H54 (cell line): ENCODE measurements at places on chromosomes 2 and 18.

- no peak for DNase-seq
Observed at GRCh38 chr2:21812766-21813165, 689.0 kb downstream of the TDRD15 start.

DNA sequence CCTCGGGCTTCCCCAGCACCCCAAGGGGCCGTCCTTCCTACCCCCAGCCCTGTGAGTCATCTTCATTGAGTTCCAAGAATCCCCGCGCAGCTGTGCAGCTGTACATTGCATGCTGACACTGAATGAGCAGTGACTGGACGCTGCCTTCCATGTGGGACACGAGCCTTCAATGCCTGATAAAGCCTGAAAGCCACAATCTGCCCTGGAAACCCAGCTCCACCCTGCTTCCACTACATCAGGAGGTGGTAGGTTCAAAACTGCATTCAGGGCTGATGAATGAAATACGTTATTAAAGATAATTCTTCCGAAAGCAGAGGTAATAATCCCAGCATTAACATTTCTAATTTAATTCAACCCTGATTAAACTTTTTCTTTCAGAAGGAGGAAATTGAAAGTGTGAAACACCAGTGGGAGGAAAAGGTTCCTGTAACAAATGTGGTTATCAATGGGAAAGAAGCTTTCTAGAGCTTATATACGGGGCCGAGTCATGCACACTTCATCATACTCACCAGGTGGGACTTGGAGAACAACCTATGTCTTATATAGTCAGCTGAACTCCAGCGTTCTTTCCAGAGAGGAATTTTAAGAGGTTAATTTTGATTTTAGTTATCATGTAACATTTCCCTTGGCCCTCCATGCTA, 360.1 kb downstream of the LPIN1 start:
- DNase-seq, result peak; percentile 86

DNA sequence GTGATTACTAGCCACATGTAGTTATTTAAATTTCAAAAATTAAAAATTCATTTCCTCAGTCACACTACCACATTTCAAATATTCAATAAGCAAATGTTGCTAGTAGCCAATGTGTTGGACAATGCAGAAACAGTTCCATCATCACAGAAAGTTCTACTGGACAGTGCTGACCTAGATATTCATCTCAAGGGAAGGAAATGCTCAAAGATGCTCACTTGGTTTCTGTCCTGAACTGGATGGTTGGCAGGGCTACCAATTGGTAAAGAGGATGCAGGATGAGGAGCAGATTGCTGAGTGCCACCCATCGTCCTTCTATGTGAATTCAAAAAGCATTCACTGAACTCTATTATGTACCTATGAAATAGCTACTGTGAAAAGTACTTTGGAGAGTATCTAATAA, 6.0 kb upstream of the UBXN2A start:
- no peak for DNase-seq

GRCh38 chr2:163185160-163185559, 346.6 kb upstream of the KCNH7 start:
- DNase-seq, result no peak

DNA sequence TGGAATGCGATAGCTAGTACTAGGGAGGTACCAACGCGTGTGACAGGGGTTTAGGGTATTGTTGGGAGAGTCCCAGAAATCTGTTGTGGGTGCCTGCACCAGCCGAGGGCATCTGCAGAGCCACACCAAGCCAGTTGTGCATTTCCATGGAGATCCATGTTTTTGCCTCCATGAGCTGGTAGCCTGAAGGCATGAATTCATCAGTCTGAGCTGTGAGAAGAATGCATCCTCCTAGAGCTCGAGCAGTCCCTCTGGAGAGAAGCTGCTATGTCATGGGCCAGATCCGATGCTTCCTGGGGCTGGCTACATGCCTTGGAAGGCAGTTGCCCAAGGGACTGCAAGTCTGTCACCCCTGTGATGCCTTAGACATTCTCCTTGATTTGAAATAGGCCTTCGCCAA, 57.9 kb downstream of the LIPG start:
- DNase-seq, result no peak

DNA sequence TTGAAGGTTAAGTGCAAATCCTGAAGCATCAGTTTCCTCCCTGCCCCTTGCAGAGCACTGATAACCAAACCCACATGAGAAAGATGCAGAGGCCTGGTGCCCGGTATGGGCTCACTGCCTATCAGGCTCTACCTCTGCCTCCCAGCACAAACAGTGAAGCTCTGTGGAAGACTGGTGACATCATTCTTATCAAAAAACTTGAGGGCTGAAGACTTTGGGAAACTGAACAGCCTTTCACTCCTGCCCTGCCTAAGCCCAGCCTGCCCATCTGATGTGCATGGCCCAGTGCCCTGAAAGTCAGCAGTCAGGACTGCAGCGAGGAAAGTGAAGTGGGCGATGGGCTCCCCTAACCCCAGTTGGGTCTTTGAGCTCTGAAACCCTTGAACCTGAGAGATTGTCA, 174.8 kb upstream of the ARL4C start:
- no peak for DNase-seq

- peak; percentile 26 for DNase-seq
Observed at GRCh38 chr18:8450013-8450412, 159.2 kb upstream of the RAB12 start.

GRCh38 chr2:175080479-175080878, 75.3 kb upstream of the CHN1 start:
- DNase-seq, result no peak

DNA sequence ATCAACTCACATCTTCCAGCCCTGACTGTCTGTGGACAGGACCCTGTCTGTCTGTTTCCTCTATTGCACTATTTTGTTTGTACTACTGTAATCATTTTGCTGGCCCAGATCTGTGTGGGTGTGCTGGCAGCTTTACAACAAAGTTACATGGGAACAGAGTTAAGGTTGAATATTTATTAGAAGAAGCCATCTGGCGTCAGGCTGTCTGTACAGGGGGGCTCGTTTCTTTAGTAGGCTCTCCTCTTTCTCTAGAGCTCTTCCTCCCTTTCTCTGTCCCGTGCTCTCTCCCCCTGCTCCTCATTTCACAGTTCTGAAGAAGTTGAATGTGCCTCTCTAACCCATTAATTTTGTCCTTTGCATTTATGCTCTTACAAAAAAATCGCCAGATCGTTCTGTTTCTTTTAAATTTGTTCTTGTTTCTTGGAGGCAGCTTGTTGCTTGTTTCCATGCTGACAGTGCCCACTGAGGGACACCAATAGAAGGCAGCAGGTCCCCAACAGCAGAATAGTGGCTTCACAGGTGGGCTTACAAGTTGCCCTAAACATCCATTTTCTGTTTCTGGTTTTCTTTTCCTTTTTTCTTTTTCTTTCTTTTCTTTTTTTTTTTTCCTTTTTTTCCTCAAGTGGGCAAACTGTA, 315.2 kb upstream of the ZEB2 start:
- DNase-seq, result no peak

DNA sequence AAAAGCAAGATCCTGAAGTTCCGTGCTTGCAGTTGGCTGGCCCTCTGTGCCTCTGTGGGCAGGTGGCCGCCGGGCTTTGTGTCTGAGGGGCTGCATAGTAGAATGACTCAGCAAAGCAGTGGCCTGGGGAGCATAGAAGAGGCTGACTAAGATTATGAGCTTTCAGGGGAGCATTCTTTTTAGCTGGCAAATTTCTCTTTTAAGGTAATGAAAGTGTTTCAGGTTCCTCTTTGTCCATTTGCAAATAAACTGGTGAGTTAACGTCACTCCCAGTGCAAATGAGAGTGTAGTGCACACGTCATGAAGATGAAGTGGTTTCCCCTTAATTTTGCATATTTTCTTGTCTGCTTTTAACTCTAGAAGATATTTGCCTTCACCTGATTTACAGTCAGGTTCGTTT, 98.6 kb downstream of the BCL2L11 start:
- no peak for DNase-seq

DNA sequence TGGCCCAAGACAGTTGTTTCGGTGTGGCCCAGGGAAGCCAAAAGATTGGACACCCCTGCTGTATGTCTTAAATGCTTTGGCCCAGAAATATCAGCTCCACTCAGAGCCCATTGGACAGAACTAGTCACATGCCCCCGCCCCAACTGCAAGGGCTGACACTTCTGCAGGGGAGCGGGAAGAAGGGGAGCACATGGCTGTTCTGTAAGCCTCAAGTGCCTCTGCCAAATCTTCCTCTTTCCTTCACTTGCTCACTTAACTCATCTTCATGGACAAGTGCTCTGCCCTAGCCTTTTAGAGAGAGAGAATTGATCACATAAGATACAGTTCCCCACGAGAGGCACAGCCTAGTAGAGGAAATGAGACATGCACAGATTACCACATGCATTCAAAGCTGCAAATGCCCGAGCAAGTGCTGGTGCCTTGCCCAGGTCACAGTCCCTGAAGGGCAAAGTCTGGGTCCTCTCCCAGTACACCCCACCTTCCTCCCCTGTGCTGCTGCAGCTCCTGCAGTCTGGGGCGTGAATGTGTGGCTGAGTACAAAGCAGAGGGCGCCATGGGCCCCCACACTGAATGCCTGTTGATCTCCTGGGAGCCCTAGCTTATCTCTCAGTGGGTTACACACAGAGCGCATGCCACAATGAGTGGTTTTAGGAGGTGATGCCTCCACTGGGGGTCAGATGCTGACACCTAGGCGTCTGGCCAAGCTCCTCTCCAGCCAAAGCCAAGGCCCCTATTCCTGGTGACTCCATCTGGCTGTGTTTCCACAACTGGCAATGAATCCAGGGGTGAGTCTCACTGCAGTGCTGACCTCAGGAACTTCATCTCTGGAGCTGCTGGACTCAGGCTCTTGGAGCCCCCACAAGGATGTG, 135.3 kb downstream of the CTIF start:
- no peak for DNase-seq

DNA sequence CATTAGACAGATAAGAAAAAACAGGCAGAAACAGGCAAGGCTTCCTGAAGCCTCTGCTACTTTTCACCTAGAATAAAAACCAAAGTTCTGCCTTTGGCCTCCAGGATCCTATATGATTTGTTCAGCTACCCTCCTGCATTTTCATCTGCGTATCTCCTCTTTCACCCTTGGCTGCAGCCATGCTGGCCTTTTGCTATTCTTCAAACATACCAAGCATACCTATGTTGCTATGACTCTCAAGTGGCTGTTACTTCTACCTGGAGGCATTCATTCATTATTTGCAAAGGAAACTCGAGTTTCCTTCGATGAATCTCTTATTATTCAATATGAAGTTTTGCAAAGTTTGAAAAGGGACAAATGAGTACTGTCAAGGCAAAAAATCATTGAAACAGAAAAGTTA, 106.4 kb upstream of the HNMT start:
- no peak for DNase-seq

DNA sequence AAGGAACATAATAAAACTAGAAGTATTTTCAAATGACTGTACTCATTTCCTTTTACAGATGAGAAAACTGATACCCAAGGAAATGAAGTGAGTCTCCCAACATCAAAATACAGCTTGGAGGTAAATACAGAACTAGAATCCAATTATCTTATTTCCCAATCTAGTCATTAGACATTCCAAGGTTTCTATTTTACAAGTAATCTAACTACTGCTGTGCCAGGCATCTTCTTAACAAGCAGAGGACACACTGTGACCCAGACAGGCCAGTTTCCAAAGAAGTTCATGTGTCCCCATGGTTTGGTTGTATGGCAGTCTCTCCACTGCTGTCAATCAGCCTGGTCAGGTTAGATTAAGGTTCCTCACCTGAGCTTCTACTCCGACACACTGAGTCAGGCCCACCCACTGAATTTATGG, 143.5 kb downstream of the THADA start:
- DNase-seq, result no peak

GRCh38 chr2:38793511-38793910, 15.5 kb downstream of the GEMIN6 start:
- no peak for DNase-seq

DNA sequence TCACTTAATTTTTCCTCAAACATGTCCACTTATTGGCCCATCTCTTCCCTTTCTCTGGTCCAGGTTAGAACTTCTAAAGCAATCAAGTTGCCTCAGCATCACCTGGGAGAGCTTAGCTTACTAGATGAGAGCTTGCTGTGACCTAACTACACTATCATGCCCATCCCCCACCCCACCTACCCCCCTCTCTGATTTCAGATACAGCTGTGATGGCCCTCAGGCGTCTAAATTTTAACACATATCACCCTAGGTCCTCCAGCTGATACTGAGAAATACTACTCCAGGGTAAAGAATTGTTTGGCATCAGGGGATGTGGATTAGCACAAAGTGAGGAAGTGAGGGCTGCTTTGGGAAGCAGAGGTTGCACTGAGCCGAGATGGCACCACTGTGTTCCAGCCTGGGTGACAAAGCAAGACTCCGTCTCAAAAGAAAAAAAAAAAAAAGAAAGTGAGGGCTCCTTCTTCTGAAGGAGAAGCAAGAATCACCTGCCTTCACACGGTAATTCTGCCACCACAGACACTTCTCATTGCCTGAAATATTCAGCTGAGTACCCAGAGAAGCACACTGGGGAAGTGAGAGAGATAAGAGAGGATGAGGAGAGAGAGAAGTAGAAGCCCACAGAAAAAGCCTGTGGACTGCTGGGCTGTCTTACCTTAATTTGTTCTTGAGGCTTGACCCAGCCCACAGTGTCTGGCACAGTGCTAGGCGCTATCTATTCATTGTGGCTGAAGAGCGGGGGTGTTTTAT, 263.4 kb downstream of the ASXL3 start:
- no peak for DNase-seq

DNA sequence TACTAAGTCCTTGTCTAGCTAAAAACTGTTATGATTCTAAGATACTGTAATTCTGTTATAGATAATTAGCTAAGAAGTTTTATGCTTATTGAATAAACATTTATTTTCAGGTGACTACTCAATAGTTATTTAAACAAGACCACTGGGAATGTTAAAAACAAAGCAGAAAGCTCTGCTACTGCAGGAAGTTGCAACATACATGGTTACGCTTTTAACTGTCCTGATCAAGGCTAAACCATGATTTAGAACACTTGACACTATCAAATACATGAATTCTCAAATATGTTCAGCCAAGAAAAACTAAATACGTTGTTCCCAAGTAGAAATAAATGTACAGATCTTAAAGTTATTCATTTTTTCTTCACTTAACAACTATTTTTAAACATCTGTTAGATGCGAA, 263.9 kb downstream of the NCKAP5 start:
- no peak for DNase-seq

GRCh38 chr2:152370783-152371182, 35.8 kb downstream of the FMNL2 start:
- no peak for DNase-seq

- DNase-seq, result no peak
Observed at GRCh38 chr2:78417355-78417754, 608.1 kb upstream of the REG3G start.

DNA sequence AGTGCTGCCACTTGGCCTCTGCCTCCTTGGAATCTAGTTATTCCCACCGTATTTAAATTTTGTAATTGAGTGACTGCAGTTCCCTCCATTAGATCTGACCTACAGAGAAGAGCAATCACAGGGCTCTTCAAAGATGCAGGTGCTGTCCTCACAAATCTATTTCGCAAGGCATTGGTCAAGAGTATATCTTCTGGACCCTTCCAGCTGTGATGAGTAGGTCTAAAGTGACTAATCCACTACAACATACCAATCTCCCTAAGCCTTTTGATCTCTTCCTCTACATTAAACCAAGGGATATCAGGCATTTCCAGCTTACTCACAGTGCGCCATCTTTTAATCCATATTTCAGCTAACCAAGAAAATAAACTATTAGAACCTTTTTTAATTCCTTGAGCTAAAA, 65.1 kb upstream of the COL3A1 start:
- DNase-seq, result no peak
